Activated T-helper 2 cell treated with anti-CD3 and anti-CD28 coated beads, Interferon-gamma antibody, Interleukin-2, Interleukin-4, amounts not matched to agents 10 μg/mL and 5 μg/mL and 100 μg/mL, durations not matched to agents 14 hours and 24 hours and 36 hours (primary cell): ENCODE measurements at places on chromosomes 2 and 18.

- peak; percentile 4 for DNase-seq
Measured at GRCh38 chr18:76978616-76979015, 154.0 kb downstream of the MBP start.

- DNase-seq: no peak
Measured at GRCh38 chr2:240732911-240733622, 41.4 kb downstream of the AQP12A start.

DNA sequence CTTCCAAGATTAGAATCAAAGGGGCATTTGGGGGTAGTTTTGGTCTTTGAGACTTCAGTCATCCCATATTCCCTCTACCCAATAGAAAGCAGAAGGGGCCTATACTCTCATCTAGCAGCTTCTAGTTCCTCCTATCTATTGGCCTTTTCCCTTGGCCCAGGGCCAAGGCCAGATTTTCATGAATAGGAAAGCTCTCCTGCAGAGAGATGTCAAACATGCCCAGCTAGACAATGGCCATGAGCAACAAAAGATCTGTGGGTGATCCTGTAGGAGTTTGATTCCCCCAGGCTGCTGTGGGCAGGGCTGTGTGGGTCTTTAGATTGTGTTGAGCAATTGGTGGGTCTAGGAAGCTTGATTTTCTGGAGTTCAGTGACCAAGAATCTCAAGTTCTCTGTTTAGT lies 2.9 kb upstream of the ADCYAP1 start:
- DNase-seq: no peak

- DNase-seq: no peak
Measured at GRCh38 chr18:72848503-72849237, 19.1 kb downstream of the NETO1 start.

DNA sequence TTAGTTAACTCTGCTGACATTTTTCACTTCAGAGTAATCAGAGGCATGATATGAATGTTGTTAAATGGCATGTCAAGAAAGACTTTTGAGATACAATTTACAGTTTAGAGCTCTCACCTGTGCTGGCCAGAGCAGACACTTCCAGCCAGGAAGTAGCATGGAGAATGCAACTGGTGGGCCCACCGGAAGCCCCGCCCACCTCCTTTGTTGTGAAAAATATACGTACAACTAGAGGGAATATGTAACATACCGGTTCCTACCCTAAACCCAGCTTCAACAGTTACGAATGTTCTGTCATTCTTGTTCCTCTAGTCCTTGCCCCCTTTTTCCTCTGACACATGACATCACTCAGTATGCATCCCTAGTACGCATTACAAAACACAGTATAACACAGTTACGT lies 70.2 kb upstream of the ITM2C start:
- DNase-seq: no peak

DNA sequence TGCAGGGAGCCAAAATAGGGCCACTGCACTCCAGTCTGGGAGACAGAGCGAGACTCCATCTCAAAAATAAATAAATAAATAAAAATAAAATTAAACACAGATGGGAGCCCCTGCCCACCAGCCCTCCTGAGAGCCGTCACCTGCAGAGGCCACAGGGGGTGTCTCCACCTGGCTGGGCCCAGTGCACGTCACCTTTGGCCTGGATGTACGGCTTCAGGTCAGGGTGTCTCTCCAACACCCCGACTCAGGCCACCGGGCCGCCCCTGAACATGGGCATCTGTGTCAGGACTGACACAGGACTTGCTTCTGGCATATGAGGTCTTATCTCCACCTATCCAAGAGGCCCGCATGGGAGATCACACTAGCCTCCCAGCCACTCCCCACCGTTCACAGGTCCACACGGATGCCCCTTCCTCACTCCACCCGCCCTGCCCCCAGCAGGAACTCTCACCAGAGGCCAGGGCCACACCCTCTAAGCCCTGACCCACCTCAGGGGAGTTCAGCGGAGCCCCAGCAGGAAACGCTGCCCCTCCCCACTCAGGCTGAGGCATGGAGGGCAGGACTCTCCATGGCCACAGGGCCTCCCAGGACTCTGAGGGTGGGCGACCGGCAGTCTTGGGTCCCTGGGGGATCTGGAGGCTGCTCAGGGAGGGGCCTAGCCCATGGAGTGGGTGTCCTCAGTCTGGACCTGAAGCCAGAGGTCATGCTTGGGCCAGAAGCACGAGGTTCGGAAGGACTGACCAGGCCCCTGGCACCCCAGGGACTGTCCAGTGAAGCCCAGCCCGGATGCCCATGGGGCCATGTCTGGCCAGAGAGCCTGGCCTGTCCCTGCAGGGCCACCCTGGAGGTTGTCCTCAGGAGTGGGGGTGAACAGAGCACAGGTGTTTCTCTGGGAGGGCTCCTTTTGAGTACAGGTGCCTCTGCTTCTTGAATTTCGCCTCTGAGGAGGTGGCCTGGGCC lies 1.6 kb upstream of the CROCC2 start:
- no peak for DNase-seq
